ENCODE measurements at places on chromosomes 6 and 20.

- DNase-seq = no peak
These were observed 130.0 kb upstream of the BMP5 start for GRCh38 chr6:56005426-56005825.

GRCh38 chr20:59063358-59064213 lies 21.0 kb upstream of the PRELID3B start:
- DNase-seq = no peak

- DNase-seq = no peak
These were observed 95.3 kb downstream of the OR2B2 start for GRCh38 chr6:27816906-27817305.

DNA sequence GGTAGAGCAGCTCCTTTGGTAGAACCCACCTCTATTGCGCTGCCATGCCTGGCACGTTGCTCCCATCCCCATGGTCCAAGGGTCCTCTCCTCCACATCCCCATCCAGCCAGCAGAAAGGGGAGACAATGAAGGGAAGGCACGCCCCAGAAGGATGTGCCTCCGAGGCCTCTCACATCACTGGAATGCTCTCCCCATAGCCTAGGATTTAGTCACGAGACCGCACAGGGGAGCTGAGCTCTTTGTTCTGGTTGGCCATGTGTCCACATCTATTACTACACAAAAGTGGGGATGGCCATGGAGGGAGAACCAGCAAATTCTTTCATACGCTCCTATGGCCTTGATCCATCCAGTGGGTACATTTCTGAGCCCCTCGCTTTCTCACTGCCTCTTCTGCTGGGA lies 60.5 kb upstream of the SALL4 start:
- no peak for DNase-seq

Data from AML-193 (cell line).